ENCODE measurements at places on chromosomes 3 and 15.
A peak's percentile ranks its signal among the peaks of the same experiment; 100 is the strongest.

DNA sequence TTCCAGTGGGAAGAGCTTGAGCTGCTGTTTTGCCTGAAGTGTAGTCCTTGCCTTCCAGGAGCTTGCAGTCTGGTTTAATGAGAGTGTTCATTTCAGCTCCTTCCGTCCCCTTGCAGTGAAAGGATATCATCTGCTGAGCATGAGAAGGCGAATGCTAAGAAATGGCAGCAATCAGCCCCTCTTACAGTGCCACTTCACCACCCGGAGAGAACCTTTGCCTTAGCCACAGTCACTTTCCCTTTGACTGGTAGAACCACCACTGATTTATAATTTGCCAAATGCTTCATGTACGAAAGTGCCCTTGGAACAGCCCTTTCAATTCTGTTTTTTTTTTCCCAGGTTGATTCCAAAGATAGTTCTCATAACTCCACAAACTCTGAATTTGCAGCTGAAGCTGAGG, 11.5 kb downstream of the TATDN2 start:
- DNase-seq = no peak

DNA sequence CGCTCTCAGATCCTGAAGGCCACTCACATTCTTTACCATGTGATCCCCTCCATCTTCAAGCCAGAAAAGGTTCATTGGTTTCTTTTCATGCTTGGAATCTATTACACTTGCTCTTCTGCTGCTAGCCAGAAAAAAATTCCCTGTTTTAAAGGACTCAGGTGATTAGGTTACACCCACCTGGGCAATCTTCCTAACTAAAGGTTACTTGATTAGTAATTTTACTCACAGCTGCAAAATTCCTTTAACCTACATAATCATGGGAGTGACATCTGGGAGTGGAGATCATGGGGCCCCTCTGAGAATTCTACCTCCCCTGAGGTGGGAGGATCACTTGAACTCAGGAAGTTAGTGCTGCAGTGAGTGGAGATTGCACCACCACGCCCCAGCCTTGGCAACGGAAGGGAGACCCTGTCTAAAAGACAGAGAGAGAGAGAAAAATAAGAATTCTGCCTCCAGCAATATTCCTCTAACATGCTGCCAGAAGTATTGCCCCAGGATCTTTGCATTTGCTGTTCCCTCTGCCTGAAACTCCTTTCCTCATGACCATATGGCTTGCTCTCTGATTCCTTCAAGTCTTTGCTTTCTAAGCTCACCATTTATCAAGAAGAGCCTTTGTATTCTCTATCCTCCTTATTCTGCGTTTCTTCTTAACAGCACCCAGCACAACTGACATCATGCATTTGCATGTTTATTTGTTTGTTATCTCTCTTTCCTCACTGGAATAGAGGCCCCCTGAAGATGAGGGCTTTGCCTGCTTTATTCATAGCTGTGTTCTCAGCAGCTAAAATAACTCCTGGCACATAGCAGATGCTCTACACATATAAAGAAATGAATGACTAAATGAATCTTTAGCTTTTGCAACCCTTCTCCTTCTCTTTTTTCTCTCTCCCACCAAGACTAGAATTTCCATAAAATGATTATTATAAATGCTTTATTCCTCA, 68.2 kb downstream of the EDEM1 start:
- no peak for DNase-seq

GRCh38 chr3:172002512-172003078, 36.8 kb upstream of the FNDC3B start:
- no peak for DNase-seq

DNA sequence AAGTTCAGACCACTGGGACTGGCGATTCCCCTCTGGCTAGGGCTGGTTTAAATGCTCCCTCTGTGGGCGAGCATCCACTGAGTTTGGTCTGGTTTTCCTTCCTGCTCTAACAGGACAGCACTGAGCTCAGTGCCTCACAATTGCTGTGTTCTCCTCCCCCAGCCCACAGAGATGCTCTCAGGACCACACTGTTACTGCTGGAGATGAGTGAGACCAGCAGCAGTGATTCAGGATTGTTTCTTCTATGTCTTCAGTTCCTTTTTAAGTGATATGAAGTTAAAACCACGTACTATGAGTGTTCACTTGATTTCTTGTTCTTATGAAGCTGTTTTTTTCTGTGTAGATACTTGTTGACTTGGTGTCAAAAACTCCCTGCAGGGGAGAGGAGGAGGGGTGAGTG, 180.4 kb upstream of the COL8A1 start:
- DNase-seq = no peak

- no peak for DNase-seq
These were observed 16.5 kb upstream of the CYP11A1 start for GRCh38 chr15:74383695-74384565.

GRCh38 chr3:53938645-53939044, 47.0 kb upstream of the SELENOK start:
- DNase-seq = peak; percentile 69

- DNase-seq = no peak
These were observed 16.9 kb downstream of the TKT start for GRCh38 chr3:53238886-53239285.

- DNase-seq = no peak
These were observed 62.1 kb downstream of the CYFIP1 start for GRCh38 chr15:22918056-22918455.

GRCh38 chr3:157069406-157069805, 90.5 kb downstream of the CCNL1 start:
- DNase-seq = no peak

DNA sequence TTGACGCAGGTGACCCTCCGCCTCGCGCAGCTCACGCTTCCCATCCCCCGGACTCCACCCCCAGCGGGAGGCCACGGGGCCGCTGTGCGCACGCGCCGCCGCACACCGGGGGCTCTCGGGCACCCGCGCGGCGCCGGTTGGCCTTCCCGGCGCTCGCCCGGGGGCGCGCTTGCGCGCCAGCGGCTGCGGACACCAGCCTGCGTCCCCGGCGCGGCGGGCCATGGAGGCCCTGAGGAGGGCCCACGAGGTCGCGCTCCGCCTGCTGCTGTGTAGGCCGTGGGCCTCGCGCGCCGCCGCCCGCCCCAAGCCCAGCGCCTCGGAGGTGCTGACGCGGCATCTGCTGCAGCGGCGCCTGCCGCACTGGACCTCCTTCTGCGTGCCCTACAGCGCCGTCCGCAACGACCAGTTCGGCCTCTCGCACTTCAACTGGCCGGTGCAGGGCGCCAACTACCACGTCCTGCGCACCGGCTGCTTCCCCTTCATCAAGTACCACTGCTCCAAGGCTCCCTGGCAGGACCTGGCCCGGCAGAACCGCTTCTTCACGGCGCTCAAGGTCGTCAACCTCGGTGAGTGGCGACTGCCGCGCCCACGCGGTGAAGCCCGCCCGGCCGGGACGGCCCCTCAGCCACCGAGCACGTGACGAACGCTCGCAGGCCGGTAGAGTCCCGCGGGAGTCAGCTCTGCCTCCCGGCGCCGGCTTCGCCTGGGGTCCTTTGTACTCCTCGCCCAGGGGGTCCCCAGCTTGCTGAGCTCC, at the start of gene C15orf61:
Gene C15orf61, plus strand, starts transcription at position 103 of the 754 bp plus-strand sequence. Its CDS starts 118 bp downstream, at position 221.
- no peak for DNase-seq

DNA sequence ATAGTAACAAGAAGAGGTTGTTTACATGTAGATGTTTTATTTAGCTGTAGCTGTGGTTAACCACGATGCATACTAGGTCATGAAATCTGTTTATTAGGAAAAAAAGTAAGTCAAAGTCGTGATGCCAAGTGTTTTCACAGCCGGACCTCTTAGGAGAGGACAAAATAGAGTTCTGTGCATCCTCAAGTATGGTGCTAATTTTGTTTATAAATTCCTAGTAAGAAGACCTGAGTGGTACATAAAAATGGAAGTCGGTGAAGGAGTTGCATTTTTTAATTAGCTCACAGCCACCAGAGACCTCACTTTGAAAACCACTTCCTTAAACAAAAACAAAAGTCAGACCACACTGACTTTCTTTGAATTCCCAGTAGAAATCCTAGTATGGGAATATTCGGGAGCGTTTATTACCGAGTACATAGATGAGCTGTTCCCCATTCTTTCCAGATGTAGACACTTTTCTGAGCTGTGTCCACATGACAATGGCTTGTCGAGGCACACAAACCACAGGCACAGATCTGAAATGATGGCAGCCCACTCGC, 143.6 kb upstream of the UBE2E1 start:
- DNase-seq = no peak

- no peak for DNase-seq
These were observed 101.5 kb upstream of the TMC3 start for GRCh38 chr15:81475471-81475870.
